ENCODE measurements at places on chromosomes 1 and 21.

DNA sequence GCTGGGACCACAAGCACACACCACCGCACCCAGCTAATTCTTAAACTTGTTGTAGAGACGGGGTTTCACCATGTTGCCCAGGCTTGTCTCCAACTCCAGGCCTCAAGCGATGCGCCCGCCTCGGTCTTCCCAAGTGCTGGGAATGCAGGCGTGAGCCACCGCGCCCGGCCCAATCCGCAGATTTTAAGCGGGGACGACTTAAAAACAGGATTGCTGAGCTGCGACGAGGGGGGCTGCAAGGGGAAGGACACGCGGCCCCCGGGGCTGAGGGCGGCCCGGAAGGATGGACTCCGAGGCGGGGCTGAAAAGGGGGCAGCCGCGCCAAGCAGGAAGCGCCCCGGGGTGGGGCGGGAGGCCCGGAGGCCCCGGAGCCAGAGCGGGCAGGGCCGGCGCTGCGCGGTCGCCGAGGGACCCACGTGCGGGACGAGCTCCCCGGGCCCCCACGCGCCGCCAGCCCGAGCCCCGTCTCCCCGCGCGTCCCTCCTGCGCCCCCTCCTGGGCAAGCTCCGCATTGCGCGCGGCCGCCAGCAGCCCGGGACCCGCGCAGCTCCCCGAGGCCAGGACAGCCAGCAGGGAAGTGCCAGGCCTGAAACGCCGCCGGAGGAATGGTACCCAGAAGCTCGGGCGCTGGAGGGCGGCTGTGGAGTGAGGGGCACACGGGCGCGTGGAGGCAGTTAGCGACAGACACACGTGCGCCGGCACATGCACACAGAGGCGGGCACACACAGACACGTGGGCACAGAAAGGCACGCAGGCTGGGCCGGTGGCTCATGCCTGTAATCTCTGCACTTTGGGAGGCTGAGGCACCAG is 5.5 kb upstream of the PRKCZ start:
- DNase-seq: peak; percentile 2

DNA sequence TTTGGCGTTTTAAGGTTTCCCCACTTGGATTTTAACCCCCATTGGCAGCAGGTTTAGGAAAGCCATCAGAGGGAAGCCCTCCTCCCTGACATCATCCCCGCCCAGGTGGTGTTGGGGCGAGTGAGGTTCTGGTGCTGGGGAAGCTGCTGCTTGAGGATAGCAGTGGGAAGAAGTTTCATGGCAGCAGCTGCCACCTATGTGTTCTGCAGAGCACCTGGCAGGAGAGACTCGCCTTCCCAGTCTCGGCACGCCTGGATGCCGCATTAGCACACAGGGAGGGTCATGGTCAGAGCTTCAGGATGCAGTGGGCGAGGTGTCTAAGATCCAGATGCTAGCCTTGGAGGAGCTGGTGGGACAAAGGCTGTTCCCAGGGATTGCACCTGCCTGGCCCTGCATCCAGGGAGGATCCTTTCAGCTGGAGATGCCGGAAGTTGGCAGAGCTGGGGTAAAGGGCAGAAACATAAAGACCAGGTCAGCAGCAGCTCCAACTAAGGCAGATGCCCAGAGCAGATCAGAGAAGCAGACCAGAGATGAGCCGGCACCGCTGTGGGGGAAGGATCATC is 33.9 kb downstream of the ABCG1 start:
- DNase-seq: no peak

- no peak for DNase-seq
Observed at GRCh38 chr1:58931756-58932155, 147.9 kb upstream of the JUN start.

DNA sequence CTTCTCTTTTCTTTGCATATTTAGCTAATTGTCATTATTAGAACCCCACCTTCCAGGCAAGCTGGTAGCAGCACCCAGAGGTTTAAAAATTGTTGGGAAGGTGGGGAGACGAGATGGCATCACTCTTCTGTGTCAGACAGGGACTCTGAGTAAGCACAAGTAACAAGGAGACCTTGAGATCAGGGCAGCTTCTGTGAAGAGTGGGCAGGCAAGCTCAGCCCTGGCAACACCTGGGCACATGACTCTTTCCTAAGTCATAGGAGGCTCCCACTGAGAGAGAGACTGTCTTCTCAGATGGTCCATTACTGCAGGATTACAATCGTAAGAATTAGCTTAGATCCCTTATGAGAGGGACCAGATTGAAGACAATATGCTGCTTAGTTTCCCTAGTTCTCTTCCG is 183.5 kb downstream of the BRINP2 start:
- no peak for DNase-seq

DNA sequence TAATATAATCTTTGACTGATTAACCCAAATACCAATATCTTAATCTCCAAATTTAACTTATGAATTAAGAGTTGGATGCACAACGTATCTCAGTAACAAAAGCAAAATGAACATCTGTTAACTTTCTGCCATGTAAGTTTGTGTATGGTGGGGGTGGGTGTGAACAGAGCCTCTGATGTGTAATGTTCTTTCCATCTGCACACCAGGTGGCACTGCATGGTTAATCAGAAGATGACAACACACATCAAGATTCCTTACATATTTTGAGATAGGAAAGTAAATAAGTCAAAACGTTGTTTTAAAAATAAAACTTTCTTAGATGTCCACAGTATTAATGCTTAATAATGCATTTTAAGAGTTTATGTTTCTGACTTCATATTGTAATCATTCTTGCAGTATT is 251.9 kb downstream of the DPYD start:
- DNase-seq: peak; percentile 48

DNA sequence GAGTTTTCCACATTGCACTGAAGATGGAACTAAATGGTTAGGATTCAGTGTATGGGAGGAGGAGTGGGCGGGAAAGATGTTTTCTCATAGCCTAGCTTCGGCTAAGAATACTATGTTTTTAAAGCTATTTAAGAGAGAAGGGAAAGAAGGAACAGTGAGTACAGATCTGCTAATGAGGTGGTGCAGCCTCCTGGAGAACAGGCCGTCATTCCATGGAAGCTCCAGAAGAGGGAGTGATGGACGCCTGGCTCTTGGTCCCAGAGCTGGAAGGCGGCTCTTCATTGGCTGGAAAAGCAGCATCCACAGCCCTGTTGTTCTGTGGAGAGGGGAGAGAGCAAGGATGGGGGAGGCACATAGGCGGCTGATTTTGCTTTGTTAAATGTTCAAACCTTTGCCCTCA is 6.9 kb downstream of the CAMK1G start:
- peak; percentile 10 for DNase-seq

- DNase-seq: no peak
Observed at GRCh38 chr1:8097908-8098307, 71.8 kb upstream of the ERRFI1 start.

DNA sequence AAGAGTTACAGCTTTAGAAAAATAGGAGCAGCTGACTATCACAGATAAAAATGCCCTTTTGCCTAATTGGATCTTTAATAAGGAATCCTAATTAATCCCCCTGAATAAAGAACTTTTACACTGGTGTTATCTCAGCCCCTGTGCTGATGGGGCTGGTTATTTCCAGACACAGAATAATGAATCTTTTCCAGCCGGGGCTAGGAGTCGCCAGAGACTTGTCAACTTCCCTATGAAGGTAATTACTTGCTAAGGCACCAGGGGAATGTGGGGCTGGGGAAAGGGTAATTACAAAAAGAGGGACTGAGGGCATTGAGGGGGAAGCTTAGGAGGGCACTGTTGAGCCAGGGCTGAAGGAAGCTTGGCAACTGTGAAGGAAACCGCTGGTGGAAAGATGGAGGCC is 34.5 kb downstream of the HMGB4 start:
- no peak for DNase-seq

DNA sequence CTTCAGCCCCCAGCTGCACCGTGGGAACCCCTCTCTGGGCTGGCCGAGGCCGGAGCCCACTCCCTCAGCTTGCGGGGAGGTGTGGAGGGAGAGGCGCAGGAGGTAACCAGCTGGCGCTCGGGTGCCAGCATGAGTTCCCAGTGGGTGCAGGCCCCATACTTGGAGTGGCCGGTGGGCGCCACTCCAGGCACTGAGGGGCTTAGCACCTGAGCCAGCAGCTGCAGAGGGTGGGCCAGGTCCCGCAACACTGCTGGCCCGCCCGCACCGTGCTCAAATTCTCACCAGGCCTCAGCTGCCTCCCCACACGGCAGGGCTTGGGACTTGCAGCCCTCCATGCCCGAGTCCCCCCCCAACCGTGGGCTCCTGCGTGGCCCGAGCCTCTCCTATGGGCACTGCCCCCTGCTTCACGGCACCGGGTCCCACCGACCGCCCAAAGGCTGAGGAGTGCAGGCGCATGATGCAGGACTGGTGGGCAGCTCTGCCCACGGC is 47.2 kb downstream of the LRRC53 start:
- DNase-seq: no peak
